ENCODE measurements at places on chromosomes 2 and 18.

GRCh38 chr2:97992836-97993825 lies 2.6 kb downstream of the TMEM131 start:
- no peak for DNase-seq

DNA sequence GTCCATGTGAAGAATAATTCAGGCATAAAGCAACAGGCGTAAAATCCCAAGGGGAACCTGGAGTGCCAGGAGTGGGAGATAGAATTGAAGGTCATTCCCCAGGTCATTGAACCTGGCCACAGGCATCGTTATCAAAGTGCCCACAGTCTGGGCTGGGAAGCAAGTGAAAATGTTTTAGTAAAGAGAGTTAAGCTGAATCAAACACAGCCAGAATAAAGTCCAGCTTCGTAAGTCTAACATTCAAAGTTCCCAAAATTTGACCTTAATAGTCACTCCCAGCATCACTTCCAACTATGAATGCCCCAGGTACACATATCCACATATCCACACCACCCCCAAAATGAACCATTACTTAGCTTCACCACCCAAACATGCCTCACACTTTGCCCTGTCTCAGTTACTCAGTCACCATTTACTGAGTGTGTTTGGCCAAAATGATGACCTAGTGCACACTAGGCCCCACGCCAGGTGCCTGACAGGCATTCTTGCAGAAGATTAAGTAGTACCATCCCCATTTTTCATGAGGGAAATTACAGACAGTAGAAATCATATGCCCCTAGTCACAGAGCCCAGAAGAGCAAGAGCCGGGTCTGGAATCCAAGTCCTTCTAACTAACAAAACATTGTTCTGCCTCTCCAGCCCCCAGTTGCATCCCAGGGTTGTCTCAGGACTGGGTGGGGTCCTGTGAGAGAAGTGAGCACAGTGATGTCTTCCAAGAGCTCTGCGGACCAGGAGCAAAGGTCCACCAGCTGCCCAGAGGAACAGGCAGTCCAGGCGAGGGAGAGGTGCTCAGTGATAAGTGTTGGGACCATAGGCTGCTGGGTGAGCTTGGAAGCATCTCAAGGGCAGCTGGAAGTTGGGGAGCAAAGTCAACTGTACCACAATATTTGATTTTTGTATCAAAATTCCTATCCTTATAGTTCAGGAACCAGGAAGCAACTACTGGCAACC lies 65.2 kb upstream of the MYCN start:
- no peak for DNase-seq

DNA sequence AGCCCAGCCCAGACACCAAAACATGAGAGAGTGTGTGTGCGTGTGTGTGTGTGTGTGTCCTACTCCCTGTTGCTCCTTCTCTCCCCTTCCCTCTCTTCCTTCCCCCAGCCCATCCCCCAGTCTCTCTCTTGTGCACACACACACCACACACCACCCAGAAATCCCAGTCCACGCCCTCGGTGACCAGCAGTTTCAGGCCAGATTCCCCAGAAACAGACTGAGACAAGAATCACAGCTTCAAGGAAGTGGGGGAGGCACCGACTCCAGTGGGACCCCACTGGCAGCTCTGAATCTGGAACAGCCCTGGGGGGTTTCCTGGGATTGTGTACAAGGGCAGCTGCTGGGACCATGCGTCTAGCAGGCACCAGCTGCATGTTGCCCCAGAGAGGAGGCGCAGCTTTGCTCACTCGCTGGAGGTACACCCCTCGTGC lies 113.5 kb downstream of the NDUFA10 start:
- DNase-seq: no peak

GRCh38 chr2:222448748-222449181 lies 24.4 kb downstream of the SGPP2 start:
- DNase-seq: no peak

DNA sequence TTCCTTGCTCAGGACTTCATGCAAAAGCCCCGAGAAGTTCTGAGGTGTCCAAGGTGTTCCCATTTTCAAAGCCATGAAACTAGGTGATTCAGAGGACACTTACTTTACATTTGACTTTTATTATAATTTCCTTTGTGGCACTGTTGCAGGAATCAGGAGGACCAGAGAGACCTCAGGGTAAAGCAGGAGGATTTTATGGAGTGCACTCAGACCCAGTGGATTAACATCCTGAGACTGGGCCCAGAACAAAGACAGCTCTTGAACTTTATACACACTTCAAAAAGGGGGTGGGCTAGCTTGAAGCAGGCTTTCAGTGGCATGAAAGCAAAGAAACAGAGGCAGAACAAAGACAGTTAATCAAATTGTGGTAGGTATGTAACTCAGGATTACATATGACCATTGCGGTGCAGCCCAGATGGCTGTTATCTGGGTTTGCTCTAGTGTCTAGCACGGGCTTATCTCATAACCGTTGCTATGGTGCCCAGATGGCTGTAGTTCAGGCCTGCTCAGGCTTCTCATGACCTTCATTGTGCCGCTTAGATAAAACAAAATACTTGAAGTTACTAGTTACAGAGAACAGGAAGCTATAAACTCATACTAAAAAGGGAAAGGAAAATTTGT lies 39.4 kb downstream of the TMEM182 start:
- DNase-seq: no peak

Measured in urinary bladder (tissue), 4 donors.